ENCODE measurements at places on chromosomes 11 and 22. TPM values are rescaled to one million over a fixed set of nuclear protein-coding genes. Genes with fewer than 3 reads are reported as not detected.

DNA sequence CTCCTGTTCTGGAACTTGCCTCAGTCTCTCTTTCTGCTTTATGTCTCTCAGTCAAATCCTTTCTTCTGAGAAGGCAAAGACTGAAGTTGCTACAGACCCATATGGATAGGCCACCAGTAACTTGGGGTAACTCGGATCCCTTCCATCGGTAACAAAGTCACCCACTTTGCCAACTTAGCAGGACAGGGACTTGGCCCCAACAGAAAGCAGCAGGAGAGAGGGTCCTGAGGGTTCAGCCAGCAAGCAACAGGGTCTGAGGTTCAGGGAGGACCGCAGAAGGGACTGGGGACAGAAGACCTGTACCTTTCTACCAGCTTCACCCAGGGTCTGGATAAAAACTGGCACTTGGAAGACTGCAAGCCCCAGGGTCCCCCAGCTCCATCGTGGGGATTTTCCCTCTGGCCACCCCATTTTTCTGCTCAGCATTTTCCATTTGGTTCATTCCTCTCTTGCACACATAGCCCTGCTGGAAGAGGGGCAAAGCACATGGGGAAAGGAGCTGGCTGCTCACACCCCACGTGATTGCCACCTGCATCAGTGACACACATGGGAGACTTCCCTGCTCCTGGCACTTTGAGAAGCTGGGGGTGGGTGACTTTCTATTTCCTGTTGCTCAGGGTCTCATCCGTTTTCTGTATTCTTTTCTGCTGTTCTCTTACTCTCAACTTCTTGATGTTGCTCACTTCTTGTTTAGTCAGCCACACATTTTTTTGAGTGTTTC is 34.6 kb upstream of the GNAZ start:
- DNase-seq: no peak

DNA sequence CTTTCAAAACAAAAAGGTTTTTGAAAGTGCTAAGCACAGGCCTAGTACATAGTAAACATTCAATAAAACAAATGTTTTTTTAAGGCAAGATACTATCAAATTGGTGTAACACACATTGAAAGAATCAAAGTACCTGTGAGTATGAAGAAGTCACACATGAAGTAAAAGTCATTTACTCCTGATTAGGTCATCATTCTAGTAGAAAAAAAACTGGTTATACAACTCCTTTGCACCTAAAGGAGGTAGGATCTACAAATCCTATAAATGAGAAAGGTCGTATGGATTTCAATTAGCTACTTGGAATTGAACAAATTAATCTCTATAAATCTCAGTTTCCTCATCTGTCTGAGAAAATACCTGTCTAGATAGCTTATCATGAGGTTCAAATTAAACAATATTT is 80.8 kb downstream of the SIK3 start:
- DNase-seq: no peak

Gene OR8B8
- total RNA-seq: not detected

GRCh38 chr11:35750981-35751663 is 88.5 kb downstream of the TRIM44 start:
- no peak for DNase-seq

Gene PITPNM1
- 55.5 TPM for total RNA-seq

DNA sequence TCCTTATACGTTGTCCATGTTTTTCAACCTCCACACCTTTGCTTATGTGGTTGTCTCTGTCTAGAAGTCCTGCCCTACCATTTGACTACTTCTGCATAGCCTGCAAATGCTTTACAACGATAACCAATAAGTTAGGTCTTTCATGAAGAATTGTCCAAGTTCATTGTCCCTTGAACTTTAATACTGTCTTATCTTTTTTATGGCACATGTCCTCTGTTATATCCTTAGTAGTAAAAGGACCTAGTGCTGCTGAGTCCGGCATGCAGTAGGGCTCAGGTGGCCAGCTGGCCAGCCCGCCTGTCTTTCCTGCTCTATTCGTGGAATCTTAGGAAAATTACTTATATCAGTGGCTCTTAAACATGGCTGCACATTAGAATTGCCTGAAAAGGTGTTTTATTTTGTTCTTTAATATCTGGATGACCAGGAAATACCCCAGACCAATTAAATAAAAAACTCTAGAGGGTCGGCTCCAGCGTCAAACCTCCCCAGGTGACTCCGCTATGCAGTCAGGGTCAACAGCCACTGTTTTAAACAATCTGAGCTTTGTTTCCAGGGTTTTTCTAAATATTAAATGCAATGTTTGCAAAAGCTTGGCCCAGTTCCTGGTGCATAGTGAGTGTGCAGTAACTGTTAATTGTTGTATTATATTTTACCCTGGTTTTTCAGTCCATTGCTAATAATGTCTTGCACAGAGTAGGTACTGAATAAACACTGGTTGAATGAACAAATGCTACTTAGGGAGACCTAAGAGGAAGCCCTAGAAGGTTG is 64.6 kb upstream of the SESN3 start:
- DNase-seq: no peak

GRCh38 chr11:47908198-47908597 is 60.0 kb upstream of the NUP160 start:
- no peak for DNase-seq

Gene RCOR2
- 1.4 TPM for total RNA-seq

Measured in left lung (tissue), 14 donors.